ENCODE measurements at places on chromosomes 3 and 15. TPM values are rescaled to one million over a fixed set of nuclear protein-coding genes. Genes with fewer than 3 reads are reported as not detected.
A peak's percentile ranks its signal among the peaks of the same experiment; 100 is the strongest.

Gene CPNE4
- total RNA-seq: not detected

Gene ERICH6
- total RNA-seq: not detected

Gene RYR3
- not detected for total RNA-seq

Gene SNAP23
- total RNA-seq: 43.1 TPM

Gene BAHD1
- 19.5 TPM for total RNA-seq

- DNase-seq: no peak
- H3K27me3 ChIP-seq: no peaks in the 10 kb centered on the region
- H3K27ac ChIP-seq: no peak overlapping the region
- H3K4me1 ChIP-seq: peaks cover 2% of the 10 kb centered on the region
- H3K4me3 ChIP-seq: no peak overlapping the region
Measured at GRCh38 chr3:16189201-16189600, 14.7 kb downstream of the GALNT15 start.

- peaks cover 26% of the 10 kb centered on the region for H3K27me3 ChIP-seq
- no peak overlapping the region for H3K4me3 ChIP-seq
- no peaks in the 10 kb centered on the region for H3K36me3 ChIP-seq
- H3K27ac ChIP-seq: no peak overlapping the region
Measured at GRCh38 chr3:40366203-40367162, 20.5 kb upstream of the ENTPD3 start.

DNA sequence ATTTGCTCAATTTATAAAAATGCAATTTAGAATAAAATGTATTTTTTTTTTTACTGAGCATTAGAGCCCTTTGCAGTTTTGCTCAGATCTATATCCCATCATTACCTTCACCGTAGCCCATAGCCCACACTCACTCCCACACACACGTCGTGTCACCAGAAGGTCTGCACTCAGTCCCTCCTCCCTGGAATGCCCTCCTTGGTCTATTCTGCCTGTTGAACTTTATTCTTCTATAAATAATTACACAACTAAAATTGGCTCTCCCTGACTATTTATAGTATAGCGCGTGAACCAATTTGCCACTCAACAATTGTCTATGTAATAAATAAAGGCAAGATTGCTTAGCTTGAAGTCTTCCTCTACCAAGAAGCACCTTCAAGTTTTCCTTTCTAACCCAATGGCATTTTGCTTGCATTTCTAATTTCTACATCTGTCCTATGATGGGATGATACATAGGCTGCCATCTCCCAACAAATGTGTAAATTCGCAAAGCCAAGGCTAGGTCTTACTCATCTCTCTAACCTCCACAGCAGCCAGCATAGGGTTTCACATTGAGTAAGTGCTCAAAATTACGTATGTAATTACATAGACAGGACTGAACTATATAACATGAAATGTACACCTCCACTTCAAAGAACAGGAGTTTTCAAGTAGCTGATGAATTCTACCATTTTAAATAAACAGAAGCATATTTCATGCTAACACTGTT is 172.0 kb upstream of the HES1 start:
- peak overlapping the region; percentile 82 for H3K27ac ChIP-seq
- peak; percentile 51 for DNase-seq

DNA sequence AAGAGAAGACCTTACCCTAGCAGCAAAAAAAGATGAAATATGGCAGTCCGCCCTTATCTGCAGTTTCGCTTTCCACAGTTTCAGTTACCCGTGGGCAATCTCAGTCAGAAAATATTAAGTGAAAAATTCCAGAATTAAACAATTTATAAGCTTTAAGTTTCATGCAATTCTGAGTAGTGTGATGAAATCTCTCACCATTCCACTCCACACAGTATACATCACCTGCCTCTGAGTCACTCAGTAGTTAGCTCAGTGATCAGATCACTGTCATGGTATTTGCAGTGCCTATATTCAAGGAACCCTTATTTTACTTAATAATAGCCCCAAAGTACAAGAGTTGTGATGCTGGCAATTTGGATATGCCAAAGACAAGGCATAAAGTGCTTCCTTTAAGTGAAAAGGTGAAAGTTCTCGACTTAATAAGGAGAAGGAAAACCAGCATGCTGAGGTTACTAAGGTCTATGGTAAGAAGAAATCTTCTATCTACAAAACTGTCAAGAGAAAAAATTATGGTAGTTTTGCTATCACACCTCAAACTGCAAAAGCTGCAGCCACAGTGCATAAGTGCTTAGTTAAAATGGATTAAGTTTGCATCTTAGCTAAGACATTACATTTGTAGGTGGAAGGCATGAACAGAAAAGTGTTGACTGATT is 48.1 kb downstream of the HSPBAP1 start:
- no peak overlapping the region for H3K4me3 ChIP-seq
- no peak for DNase-seq
- H3K27ac ChIP-seq: no peak overlapping the region
- H3K27me3 ChIP-seq: no peaks in the 10 kb centered on the region

- DNase-seq: no peak
- H3K4me1 ChIP-seq: peaks cover 10% of the 10 kb centered on the region
- no peak overlapping the region for H3K4me3 ChIP-seq
- H3K27me3 ChIP-seq: peaks cover 9% of the 10 kb centered on the region
- H3K27ac ChIP-seq: peak overlapping the region; percentile 13
- H3K36me3 ChIP-seq: no peaks in the 10 kb centered on the region
Measured at GRCh38 chr3:169954142-169954756, 12.4 kb upstream of the SEC62 start.

- DNase-seq: no peak
- H3K36me3 ChIP-seq: no peaks in the 10 kb centered on the region
- H3K4me3 ChIP-seq: no peak overlapping the region
- no peaks in the 10 kb centered on the region for H3K4me1 ChIP-seq
- no peak overlapping the region for H3K27ac ChIP-seq
Measured at GRCh38 chr3:69420781-69421520, 35.1 kb upstream of the FRMD4B start.

DNA sequence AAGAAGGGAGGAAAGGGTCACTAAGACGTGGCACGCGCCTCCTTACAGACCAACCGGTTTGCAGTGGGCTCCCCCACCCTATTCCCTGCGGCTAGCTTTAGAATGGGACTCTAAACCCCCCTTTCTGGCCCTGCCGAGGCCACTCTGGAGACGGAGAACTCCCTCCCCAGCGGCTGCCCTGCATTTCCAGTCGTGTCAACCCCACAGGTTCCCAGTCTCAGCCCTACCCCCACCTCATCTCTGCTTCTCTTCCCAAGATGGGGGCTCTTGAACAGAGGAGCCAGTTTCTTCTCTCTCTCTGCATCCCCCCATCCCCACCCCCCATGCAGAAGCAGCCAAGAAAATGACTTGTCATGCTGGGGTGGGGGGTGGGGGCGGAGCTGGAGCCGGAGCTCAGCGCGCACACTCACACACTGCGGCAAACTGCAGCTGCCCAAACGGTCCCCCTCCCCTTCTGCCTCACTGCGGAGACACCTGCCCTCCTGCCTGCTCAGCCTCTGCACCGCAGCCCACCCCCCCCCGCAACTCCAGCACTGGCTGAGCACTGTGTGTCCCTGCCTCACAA is 871 bp downstream of the MAP1A start:
- peak overlapping the region; percentile 27 for H3K4me3 ChIP-seq
- no peak overlapping the region for H3K27ac ChIP-seq
- DNase-seq: no peak
- peaks cover 16% of the 10 kb centered on the region for H3K4me1 ChIP-seq
